ENCODE measurements at places on chromosomes 11 and 22.
A peak's percentile ranks its signal among the peaks of the same experiment; 100 is the strongest.

- peak; percentile 20 for DNase-seq
Observed at GRCh38 chr11:132072858-132073211, 702.4 kb downstream of the NTM start.

- no peak for DNase-seq
Observed at GRCh38 chr11:133927690-133928627, 28.8 kb downstream of the IGSF9B start.

DNA sequence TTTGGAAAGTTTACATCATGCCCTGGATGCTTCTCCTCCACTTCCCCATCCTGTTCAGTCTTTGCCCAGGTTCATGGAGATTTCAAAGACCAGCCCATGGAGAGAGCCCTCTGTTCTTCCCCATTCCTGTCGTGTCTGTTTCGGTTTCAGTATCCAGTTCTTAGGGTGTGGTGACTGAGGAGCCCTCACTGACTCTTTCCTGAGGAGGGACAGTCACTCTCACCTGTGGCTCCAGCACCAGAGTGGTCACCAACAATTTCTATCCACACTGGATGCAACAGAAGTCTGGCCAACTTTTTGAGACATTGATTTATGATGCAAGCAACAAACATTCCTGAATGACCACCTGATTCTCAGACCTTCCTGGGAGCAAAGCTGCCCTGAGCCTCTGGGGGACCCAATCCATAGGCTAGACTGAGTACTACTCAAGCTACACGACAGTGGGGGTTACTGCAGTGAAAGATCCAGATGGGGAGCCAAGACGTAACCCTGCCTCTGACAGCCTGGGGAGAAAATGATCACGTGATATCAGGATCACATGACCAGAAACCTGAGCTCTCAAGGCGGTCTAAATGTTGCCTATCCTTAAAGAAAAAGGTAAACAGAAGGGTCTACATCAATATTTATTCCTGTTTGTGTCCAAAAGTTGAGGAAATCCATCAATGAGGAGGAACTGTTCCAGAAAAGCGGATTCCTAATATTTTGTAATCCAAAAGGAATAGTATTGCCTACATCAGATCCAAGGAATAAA lies 76.2 kb upstream of the VPREB1 start:
- DNase-seq: peak; percentile 6

GRCh38 chr11:128803449-128804245 lies 63.4 kb downstream of the KCNJ1 start:
- DNase-seq: no peak

GRCh38 chr11:22702031-22702430 lies 35.6 kb downstream of the GAS2 start:
- no peak for DNase-seq

- DNase-seq: no peak
Observed at GRCh38 chr22:37822079-37822833, 926 bp upstream of the GALR3 start.

GRCh38 chr11:120714438-120714837 lies 202.9 kb downstream of the GRIK4 start:
- no peak for DNase-seq

DNA sequence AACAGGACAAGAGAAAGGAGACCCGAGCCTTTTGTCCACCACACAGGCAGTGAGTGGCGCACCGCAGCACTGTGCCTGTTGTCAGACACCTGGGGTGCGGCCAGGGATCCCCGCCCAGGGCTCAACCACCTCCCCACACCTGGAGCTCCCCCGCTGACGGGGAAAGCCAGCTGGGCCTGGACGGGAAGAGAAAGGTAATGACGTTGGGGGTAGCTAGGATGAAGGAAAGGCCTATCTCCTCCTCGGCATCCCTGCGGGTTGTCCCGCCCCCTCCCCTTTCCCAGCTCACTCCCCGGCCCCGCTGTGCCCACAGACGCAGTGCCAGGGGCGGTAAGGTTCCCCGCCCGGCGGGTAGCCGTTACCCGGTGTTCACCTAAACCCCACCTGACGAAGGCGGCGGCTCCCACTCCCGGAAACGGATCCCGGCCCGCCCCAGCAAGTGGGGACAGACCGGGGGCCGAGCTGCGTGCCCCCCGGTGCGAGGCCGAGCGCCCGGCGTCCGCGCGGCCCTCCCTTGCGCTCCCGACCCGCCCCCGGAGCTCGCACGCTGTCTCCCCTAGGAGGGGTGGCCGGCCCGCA lies 495 bp downstream of the HYOU1 start:
- DNase-seq: no peak

DNA sequence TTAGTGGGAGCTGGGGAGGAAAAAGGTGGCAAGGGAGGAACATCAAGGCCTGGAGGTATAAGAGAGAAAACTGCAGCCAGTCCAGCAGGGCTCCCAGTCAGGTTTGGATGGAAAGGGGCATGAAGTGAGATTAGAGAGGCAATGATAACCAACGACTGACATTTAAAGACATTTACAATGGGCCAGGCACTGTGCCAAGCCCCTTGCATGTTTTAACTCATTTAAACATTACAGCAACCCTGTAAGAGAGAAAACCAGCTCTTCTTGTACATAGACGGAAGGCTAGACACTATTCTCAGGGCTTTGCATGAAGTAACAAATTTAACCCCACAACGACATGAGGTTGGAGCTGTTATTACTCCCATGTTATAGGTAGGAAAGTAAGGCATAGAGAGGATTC lies 32.1 kb upstream of the PAK1 start:
- no peak for DNase-seq

GRCh38 chr22:39635719-39636118 lies 65.2 kb downstream of the CACNA1I start:
- no peak for DNase-seq

DNA sequence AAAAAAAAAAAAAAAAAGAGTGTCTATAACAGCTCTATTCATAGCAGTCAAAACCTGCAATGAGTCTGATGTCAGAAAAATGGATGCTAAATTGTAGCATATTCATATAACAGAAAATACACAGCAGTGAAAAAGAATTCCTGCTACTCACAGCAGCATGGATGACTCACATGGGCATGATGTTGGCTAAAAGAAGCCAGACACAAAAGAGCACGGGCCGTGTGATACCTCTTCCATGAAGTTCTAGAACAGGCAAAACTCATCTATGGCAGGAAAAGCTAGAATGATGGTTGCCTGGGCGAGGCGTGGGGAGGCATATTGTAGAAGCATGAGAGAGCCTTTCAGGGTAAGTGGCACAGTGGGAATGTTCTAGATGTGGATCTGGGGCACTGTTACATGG lies 18.9 kb downstream of the PLAAT3 start:
- DNase-seq: no peak

GRCh38 chr11:46363455-46364005 lies 16.3 kb downstream of the DGKZ start:
- no peak for DNase-seq

DNA sequence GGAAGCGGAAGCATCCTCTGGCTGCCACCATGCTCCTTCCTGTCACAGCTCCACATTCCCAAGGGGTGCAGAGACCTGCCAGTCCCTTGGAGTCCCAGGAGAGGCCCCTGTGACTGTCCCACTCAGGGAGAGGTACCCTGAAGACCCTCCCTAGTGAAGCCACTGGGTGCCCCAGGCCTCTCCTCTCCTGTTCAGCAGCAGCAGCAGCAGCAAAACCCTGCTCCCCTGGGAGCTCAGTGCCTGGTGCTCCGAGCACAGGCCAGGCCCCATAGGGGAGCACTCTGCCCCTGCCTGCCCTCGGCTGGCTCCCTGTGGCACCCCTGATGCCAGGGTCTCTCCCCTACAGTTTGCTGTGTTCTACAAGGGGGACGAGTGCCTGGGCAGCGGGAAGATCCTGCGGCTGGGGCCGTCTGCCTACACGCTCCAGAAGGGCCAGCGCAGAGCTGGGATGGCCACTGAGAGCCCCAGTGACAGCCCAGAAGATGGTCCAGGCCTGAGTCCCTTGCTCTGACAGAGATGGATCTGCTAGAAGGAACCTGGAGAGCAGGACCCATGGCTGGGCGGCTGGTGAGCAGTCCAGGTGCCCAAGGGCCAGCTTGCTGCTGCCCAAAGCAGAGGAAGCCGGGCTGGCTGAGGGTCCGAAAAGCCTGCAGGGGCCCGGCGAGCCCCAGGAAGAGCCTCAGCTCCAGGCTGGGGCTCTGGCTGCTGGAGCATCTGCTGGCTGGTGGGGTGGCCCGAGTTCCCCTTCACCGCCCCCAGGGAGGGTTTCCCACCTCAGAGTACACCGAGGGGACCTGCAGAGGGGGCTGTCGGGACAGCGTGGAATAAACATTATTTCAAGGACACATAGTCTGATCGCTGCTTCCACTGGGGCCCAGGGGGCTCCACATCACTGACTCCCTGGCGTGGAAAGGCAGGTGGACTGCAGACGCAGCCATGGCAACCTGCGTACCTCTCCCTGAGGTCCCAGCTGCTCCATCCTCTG lies 21.3 kb downstream of the TRMU start:
- no peak for DNase-seq

GRCh38 chr11:61869708-61870451 lies 21.5 kb downstream of the FADS3 start:
- DNase-seq: no peak

GRCh38 chr11:67302571-67303131 lies 679 bp upstream of the SSH3 start:
- no peak for DNase-seq

- DNase-seq: no peak
Observed at GRCh38 chr22:17234144-17234623, 14.9 kb upstream of the ADA2 start.

DNA sequence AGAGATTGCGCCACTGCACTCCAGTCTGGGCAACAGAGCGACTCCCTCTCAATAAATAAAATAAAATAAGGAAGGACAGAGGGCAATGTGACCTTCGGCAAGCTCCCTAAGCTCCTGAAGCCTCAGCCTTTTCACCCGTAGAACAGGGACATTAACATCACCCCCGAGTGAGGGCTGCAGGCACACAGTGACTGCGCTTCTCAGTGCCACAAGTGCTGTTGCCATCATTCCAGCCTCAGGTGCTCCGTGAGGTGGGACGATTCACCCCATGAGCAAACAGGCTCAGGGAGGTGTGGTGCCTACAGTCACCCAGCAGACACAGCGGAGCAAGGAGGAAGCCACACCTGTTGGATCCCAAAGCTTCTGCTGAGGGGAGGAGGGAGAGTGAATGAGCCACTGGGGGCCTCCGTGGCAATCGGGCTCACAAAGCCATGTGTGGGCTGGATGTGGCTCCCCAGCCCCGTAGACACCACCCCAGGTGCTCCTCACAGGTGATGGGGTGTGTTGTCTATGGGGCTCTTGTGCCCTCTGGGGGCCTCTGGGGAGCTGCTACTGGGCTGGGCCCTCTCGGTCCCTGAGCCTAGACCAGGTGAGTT lies 9.1 kb upstream of the TCF20 start:
- no peak for DNase-seq
